ENCODE measurements at places on chromosomes 6 and 20.

DNA sequence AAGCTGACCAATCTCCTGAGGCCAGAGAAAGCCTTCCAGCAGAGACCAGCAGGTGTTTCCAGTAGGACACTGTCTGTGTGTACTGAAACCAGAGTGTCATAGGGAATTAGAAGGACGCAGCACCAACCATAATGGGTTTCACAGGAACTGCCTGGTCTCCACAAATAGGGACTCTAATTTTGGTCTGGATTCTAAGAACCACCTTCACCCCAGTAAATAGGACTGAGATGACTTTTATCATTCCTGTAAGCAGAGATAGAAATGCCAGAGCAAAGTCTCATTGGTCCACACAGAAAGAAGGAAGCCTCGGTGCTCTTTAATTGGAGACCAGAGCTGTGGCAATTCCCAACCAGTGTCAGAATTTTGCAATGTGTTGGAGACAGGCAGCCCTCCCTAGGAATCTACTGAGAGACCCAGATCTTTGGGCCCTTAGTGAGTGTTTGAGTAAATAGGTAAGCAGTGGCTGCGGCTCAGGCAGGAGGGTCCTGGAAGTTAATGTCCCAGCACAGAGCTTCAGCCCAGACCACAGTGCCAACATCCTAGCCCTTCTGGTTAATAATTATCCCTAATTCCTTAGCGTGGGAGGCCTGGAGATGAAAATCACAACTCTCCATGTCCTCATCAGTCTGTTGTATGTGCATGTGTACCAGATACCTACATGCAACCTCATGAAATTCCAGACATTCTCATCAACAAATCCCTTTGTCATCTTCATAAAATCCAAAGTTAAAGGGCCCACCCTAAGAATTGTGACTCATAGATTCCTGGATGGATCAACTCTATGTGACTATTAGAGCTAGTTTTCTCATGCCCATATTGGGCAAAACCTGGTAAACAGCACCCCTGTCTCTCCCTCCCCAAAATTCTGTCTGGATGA lies 81.2 kb downstream of the UNC5CL start:
- peak; percentile 82 for DNase-seq

GRCh38 chr6:93183531-93183972 lies 235.8 kb downstream of the EPHA7 start:
- no peak for DNase-seq

- DNase-seq = peak; percentile 92
Observed at GRCh38 chr20:5061213-5061612, 58.5 kb downstream of the PCNA start.

DNA sequence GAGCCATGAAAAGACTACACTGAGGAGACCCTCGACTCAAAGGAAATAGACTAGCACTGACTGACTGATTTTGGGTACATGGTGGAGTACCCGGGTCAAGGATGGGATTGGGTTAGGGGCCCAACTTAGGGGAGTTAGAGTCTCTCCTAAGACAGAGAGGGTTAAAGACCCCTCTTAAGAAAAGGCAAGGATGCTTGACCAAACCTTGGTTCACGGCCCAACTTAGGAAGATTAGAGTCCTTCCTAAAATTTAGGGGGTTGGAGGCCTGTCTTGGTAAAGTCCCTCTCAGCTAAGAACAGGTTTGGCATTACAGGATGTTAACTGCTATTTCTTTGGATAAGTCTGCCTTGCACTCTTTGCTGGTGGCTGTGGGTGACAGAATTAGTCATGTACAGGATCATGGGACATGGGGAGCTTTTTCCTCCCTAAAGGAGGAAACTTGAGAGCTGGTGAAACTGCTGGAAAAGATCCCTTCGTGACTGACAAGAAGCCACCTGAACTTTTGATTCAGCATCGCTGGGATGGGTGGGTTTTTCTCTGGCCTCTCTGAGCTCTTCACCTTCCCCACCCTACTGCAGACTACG lies 12.3 kb upstream of the SLC22A16 start:
- no peak for DNase-seq

- DNase-seq = no peak
Observed at GRCh38 chr6:84362193-84362821, 134.9 kb upstream of the CEP162 start.

- DNase-seq = no peak
Observed at GRCh38 chr6:98470821-98471220, 363.6 kb upstream of the POU3F2 start.

DNA sequence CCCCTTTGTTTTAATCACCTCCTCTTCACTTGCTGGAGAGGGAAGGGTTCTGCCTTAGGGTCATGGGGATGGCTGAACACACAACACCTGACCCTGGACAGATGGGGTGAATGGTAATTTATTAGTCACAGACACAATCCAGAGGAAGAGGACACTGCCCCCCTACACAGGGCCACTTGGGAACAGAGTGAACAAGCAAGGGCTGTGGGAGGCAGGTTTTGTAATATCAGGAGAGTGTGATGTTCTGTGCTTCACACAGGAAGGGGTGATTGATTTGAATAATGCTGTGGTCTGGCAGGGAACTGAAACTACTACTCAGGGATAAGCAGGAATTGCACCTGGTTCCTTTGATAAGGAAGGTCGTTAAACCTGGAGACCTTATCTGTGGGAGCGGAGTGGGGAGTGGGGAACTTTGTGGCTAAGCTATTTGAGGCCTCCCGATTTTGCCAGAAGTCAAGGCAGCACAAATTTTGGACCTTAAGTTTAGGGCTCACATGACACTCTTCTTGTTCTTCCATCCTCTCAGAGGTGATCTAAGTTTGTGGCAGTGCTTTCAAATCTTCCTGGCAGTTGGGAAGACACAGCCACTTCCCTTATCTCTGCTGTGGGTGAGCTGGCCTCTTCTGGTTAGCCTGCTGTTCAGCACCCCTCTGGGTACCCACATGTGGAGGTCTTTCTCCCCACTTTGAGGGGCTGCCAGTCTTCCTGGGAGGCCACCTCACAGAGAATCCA lies 77.8 kb downstream of the CD164 start:
- DNase-seq = no peak

DNA sequence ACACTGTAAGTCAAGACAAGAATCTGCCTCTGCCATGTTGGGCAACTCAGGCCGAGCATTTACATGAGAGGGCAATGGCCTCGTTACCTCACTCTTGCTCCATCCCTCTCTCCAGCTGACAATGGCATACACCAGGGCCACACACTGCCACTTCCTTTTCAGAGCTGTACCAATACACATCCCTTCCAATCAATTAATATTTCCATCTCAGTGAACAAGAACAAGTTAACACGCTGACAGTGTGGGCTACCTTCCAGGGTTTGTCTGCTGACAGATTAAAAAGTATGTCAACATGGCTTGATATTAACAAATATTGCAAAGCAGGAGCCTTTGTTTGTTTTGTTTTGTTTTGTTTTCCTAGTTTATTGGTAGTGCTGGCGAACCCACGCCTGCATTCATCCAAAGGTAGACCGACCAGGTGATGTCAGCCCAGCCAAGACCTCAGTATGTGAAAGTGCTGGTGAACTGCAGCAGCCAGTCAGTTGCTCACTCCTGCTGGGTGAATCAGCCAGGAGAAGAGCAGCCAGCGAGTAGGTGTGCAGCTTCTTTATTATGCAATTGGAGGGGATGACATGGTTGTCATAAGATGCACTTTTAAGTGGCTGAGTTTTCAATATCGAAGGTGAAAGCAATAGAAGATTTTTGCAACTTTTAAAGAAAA lies 487.3 kb upstream of the JARID2 start:
- DNase-seq = peak; percentile 62

DNA sequence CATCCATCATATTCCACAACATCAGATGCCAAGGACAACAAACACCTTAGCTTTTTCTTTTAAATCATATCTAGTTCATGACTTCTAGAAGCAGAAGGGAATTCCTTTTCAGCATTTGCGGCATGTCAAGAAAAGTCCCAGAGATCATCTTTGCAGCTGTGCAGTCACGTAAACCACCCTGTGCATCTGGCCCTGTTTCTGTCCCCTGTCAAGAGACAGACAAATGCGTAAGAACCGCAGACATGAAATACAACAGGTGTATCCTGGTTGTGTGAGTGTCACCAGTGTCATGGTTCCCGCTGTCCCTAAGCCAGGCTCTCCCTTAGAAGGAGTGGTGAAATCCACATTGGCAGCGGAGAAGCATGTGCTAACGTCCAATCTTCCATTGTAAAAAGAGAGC lies 28.1 kb downstream of the LY86 start:
- no peak for DNase-seq

- DNase-seq = no peak
Observed at GRCh38 chr20:8428988-8429387, 296.9 kb downstream of the PLCB1 start.

GRCh38 chr20:63074182-63074581 lies 67.4 kb upstream of the BHLHE23 start:
- no peak for DNase-seq

GRCh38 chr6:153090241-153090930 lies 40.7 kb downstream of the RGS17 start:
- DNase-seq = peak; percentile 29

DNA sequence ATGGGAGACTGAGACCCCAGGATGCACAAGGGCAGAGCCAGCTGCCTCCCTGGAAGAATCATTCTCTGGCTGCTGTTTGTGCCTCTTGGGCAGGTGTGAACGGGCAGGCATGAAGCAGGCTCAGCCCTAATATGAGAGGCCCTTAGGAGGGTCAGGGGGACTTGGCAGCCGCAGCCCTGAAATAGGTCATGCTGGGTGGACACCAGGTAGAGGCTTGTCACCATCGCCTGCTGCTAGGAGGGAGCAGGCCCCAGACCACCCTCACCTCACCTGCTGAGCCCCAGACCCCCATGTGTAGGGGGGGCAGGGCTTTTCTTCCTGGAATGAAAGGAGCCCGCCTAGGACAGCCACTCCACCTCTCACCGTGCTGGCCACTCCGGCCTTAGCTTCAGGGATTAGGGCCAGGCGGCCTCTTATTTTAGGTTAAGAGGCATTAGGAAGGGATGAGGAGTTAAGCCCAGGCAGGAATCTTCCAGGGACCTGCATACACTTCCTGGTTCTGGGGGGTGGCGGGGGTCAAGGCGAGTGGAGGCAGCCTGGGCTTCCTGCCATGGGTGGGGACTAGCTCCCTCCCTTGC lies 92.4 kb downstream of the ASXL1 start:
- DNase-seq = no peak

- DNase-seq = no peak
Observed at GRCh38 chr20:34938466-34939163, 17.0 kb downstream of the GSS start.

DNA sequence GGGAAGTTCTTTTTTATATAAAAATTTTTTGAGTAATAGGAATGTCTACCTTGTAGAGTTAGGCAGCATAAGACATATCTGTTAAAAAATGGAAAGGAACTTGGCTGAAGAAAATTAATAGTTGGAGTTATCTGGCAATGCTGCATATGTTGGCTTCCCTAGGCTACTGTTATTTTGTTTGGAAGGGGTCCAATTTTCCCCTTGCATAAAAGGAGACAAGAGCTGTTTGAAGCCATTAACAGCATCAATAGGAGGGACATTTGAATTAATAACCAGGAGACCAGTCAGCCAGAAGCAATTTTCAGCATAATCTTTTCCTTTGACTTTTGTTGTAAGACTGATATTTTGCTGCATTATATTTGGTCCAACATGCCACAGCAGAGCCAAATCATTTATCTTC lies 80.9 kb upstream of the TAB2 start:
- no peak for DNase-seq

DNA sequence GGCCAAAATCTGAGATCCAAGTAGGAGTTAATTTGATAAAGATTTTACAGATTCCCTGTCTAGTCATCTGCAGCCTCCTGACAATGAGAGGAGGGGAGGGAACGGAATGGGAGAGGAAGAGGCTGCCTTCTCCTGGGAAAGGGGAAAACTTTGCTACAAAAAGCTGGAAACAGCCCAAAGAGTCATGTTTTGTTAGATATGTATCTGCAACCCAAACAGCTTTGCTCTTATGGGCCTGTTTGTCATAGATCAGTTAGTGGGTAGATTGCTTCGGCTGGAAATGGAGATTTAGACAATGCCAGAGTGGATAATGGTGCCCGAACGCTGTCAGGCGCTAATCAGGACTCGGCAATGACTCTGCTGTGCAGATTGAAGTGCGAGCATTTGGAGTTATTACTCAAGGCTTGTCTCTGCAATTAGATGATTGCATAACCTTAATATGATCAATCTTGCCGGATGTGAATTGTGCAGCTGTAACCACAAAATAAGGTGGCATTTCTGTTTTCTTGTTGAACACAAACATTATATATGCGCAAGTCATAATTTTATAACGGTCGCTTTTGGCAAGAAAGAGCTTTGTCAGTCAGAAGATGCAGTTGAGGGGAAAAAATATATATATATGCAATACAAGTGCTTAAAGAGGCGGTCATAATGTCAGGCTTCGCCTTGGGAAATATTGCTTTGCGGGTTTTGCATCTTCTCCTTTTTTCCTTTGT lies 92.4 kb upstream of the MAFB start:
- no peak for DNase-seq

DNA sequence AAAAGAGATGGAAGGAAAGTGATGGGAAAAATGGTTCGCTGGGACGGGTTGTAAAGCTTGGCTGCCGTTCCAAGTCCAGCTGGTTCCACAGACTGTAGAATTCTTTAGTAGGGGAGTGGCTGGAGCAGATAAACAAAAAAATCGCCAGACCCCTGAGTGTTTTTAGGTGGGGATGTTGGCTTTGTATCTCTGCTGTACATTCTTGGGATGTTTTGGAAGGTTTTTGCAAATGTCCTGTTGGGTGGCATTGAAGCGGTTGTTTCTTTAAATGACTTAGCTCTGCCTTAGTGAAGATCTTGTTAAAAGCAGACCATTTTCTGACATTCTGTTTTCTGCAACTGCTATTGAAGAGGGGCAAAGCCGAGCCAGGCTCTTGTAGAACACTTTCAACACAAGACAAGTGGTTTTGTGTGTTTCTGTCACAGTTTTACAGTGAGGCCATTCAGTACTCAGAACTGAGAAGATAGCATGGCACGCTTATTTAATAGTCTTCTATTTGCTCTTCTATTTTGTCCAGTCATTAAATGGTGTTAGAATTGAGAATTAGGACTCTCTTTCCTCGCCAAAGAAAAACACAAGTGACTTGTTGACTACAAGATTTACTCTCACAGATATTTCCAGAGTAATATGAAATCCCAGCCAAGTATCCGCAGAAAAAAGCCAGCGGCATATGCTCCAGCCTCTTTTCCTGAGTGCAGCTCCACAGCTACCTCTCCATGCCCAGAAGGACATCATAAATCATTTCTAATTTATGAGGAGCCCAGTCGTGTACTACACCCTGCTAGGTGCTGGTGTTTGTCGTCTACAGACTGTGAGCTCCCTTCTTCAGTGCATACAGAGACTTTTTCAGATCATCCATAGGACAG lies 65.8 kb downstream of the PHACTR2 start:
- DNase-seq = no peak

DNA sequence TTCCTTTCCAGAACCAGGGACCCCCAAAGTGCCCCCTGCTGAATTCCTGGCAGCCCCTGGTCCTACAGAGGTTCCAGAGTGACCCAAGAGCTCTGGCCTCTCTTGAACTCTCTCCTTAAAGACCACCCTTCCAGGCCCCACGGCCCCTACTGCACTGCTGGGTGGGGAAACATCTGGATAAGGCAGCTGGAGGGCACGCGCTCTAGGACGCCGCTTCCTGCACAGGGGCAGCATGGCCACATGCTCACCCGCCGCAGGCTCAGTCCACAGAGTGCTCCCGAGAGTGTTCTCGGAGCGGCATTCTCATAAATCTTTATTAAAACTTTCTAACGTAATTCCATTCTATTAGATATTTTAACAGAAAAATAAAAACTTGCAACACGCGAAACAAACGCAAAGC lies 37.0 kb downstream of the RRBP1 start:
- DNase-seq = no peak

GRCh38 chr6:14456941-14457340 lies 339.4 kb downstream of the CD83 start:
- no peak for DNase-seq

- no peak for DNase-seq
Observed at GRCh38 chr6:106318061-106318460, 7.5 kb downstream of the ATG5 start.

Data from RWPE1 (cell line).